ENCODE measurements at places on chromosomes 7 and 10.

- DNase-seq: no peak
These were observed 425.8 kb upstream of the AUTS2 start for GRCh38 chr7:69172357-69173077.

DNA sequence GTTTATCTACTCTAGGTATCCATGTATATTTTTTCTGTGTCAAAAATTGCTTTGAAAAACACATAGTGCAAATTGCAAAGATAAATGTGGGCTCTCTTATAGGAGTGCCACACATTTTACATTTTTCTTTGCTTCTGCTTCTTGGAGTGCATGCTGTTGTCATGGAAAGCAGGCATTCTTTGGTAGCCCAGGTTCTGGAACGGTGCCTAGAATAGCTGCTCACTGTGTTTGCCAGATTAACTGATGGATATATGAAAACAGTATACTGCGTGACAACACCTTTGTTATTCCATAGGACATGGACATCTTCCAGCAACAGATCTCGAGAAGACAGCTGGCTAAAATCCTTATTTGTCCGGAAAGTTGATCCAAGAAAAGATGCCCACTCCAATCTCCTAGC, 13.4 kb downstream of the NIPSNAP2 start:
- no peak for DNase-seq

DNA sequence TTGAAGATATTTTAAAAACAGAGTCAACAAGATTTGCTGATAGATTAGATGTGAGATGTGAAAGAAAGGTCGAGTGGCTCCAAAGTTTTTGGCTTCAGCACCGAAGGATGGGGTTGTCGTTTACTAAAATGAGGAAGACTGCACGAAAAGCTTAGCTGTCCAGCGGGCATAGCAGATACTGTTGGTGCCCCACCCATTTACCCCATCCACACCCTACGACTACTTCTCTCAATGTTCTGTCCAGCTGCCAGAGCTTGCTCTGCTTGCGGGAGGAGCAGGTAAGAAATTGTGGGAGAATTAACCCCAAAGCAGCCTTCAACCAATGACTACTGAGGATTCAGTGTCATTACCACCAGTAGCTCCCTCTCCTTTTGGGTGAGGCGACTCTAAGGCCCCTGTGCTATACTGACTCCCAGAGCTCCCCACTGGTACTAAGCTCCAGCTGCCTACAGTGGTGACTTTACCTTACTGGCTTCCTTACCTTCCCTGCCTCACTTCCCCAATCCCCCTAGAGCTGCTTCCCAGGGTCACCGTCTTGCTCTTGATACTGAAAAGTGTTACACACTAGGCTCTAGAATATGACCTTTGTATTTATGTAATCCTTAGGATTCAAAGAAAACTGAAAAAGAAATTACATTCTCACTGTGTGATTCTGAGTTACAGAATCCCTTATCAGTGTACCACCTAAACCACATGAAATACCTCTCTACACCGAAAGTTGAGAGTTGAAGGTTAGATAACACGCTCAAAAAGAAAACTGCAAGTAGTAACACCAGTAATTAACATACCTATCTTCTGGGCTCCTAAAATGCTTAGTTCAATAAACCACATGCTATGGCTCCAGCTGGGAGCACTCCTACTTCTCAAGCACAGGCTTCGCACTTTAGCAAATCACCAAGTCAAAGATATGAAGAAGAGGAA, 22.3 kb downstream of the CACUL1 start:
- no peak for DNase-seq

GRCh38 chr10:63083904-63084689, 49.0 kb upstream of the NRBF2 start:
- no peak for DNase-seq

DNA sequence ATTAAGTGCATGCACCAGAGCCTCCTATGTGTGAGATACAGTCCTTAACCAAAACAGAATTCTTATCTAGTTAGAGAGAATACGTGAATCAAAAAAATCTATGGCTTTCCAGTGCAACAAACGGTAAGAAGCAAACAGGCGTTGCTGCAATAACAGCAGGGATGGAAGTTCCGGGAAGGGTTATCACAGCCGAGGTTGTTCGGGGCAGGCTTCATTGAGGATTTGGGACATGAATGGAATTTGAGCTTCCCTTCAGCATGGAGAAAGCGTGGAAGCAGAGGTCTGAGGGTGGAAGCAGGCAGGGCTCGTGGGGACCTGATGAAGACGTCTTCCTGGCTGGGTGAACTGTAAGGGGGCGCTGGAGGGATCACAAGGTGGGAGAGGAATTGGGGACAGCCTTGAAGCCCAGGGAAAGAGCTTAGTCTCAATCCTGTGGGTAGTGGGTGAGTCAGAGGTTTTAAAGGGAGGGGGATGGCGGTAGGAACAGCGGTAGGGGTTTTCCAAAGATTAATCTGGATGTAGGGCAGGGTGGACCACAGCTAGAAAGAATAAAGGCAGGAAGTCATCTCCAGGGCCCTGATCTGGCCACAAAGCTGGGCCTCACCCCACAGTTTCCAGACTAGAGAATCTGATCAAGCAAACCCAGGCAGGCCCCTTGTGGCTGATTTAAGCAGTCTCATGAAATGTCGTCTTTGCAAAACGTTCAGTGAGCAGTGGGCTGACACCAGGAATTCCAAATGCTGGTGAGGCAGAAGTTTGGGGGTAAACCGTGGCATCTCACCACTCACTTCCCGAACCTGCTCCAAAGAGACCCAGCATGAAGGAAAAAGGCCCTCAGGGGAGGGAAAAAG, 65.1 kb downstream of the CALML3 start:
- DNase-seq: no peak

- DNase-seq: no peak
These were observed 565.5 kb downstream of the PARD3 start for GRCh38 chr10:34249634-34250033.

DNA sequence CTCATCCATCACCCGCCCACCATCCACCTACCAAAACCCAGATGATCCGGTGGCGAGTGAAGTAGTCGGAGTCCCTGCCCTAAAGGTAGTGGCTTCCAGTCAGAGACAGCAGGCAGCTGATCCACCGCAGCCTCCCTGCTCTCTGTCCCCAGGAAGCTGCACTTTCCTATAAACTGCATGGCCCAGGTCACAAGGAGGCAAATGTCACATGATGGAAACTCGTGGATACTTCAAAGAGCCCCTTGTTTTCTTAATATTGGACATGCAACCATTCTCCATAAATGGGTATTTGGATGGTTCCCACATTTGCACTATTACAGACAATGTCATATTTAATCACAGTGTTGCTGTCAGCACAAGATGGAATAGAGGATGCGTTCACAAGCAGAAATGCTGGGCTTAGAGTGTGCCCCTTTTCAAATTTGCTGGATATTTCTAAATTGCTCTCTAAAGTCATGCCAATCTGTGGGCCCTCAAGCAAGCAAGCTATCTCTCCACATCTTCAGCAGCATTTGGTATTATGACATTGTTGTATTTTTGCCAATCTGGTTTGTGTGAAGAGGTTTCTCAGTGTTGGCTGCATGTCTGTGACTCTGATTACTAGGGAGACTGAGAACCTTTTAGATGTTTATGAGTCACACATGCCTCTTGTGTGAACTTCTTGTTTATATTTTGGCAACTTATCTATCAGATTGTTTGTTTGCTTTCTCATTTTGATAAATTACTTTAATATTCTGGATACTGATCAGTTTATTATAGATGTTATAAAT, 822.0 kb downstream of the TNS3 start:
- no peak for DNase-seq

GRCh38 chr7:141225916-141226618, 152.2 kb downstream of the TMEM178B start:
- no peak for DNase-seq

GRCh38 chr10:2076528-2076927, 339.2 kb upstream of the ADARB2 start:
- DNase-seq: no peak

DNA sequence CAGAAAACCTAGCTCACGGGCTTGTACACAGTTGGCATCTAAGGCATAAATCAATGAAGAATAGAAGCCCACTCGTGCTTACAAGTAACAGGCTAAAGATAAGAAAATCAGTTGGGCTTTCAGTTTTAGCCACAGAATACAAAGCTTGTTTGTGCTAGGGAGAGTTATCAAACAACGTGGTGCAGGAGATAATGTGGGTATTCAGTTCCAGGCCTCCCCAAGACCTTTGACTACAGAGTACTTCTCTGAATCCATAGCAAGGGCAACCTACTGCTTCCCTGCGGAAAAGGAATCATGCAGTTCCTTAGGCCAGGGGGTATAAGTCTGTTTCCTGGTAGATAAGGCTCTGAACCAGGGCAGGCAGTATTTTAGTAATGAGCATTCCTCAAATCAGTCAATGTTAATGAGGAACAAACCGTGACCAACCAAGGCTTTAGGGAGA, 219.5 kb upstream of the CSTF2T start:
- no peak for DNase-seq

- DNase-seq: no peak
These were observed 37.0 kb downstream of the WNT2 start for GRCh38 chr7:117285826-117286225.

DNA sequence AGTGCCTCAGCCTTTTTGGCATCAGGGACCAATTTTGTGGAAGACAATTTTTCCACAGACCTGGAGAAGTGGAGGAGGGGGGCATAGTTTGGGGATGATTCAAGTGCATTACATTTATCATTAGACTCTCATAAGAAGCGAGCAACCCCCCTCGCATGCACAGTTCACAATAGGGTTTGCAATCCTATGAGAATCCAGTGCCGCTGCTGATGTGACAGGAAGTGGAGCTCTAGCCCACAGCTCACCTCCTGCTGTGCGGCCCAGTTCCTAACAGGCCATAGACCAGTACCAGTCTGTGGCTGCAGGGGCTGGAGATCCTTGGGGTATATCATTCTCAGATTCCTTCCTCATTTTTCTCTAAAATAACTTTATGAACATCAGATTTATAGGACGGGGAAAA, 50.8 kb downstream of the ATAD1 start:
- no peak for DNase-seq

DNA sequence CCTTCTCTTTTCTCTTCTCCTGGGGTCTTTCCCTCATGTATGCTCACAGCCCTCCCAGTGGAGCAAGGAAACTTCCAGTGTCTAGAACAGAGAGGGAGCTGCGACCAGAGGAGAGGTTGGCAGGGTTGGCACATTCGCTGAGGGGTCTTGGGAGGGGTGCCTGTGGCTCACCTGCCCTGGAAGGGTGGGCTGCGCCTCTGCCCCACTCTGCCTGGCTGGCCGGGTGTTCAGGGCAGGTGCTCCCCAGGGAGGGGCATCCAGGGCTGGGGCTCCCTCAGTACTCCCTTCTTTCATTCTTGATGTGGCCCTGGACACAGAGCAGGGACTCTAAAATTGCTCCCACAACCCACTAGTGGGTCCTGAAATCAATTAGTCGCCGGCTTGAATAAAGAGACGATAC, 16.9 kb downstream of the SHH start:
- DNase-seq: no peak

DNA sequence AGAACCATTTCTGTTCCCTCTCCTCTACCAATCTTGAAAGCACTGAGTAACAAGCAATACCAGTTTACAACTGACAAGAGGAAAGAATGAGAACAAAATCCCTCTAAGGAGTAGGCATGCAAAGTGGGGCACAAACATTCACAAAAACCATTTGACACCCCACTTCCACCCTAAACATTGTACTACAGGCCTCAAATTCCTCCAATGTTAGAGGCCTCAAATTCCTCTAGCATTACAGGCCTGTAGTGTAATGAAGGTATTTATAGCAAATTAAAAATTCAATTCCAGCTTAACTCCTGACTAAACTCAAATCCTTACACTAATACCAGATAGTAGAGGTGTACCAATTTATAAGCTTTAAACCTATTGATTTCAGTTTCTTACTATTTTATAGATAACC, 85.4 kb downstream of the SIRT1 start:
- no peak for DNase-seq

- no peak for DNase-seq
These were observed 345 bp downstream of the COBL start for GRCh38 chr7:51316262-51316665.

DNA sequence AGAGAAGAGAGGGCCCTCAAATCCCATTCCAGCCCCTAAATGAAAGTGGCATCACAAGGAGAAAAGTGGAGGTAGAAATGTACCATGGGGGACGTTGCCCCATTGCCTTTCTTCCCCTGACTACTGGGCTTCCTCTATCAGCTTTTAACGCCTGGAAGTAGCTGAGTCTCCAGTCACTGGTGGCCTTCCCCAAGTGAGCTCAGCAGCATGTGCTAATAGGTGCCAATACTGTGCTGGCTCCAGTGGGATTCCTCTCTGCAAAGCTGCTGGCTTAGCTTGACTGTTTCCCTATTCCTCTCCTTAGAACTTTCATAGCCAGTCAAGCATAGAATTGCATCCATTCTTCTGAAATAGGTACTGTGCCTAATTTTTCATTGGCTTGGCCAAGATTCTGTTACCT, 32.6 kb downstream of the LRRC4 start:
- DNase-seq: no peak

- DNase-seq: no peak
These were observed 316.5 kb upstream of the CACNA2D1 start for GRCh38 chr7:82760074-82760473.

DNA sequence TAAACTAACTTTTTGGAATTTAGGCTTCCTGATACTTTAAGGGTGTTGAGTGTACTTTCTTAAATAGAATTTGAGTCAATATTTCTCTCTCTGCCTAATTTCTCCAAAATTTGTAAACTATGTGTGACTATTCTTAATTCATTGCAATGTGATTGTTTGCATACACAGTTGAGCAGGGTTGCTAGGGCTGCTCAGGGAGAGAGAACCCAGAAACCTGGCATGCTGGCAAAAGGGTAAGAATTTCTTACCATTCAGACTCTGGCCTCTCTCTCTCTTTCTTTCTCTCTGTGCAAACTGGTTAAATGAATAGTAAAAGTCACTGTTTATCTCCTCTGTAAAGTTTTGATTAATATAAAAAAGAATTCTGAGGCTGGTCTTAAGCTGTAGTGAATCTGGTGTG, 51.0 kb upstream of the NAMPT start:
- no peak for DNase-seq

GRCh38 chr10:84008878-84009277, 130.4 kb upstream of the GHITM start:
- DNase-seq: no peak

DNA sequence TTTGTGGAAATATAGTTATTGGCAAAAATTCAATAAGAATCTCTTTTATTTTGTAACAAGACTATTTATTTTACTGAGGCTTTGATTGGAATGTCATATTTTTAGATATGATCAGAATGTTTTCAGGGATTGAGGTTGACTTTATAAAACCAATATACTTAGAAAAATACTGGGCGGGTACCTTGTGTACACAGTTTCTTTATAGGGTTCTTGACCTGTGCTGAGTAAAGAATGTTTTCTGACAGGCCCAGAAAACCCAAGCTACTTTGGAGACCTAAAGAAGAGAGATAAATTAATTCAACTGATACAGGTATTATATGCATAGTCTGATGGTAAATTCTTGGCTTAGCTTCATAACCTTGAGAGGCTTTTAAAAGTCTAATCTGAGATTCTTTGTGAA, 23.9 kb upstream of the SPAM1 start:
- DNase-seq: no peak

DNA sequence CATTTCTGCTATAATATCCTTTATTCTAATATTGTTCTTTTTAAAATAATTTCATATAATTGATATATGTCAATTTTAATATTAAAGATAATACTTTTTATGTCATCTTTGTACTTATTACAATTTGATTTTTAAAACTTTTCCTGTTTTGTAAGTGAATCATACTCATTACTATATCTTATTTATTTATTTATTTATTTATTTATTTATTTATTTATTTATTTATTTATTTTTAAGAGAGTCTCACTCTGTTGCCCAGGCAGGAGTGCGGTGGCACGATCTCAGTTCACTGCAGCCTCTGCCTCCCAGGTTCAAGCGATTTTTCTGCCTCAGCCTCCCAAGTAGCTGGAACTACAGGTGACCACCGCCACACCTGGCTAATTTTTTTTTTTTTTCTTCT, 215.3 kb downstream of the SUGCT start:
- no peak for DNase-seq

Measured in cortex of kidney (tissue), 1 donor.